Subcutaneous adipose tissue (tissue), 4 donors: ENCODE measurements at places on chromosomes 4 and X. TPM values are rescaled to one million over a fixed set of nuclear protein-coding genes. Genes with fewer than 3 reads are reported as not detected.

ZNF595 gene
- 20.9 TPM for total RNA-seq

ANAPC4 gene
- total RNA-seq, result 43.0 TPM

CCDC110 gene
- total RNA-seq, result 0.22 TPM

EIF1AX gene
- total RNA-seq, result 51.2 TPM

CSAG2 gene
- not detected for total RNA-seq

FHL1 gene
- 2,420 TPM for total RNA-seq
